ENCODE measurements at places on chromosomes 6 and 20.

DNA sequence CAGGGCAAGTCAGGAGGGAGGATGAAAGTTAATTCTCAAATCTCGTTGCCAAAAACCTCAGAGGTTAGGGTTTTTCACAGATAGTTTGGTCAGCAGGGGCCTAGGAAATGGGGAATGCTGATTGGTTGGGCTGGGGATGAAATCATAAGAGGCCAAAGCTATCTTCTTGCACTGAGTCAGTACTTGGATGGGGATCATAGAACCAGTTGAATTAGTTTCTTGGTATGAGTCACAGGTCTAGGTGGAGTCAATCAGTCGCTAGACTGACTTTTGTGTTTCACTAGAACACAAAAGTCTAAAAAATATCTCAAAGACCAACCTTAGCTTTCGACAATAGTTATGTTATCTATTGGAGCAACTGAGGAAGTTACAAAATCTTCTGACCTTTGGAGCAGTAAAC, 368.5 kb downstream of the TBC1D32 start:
- no peak for DNase-seq

GRCh38 chr6:12605888-12606345, 110.7 kb upstream of the PHACTR1 start:
- peak; percentile 77 for DNase-seq

DNA sequence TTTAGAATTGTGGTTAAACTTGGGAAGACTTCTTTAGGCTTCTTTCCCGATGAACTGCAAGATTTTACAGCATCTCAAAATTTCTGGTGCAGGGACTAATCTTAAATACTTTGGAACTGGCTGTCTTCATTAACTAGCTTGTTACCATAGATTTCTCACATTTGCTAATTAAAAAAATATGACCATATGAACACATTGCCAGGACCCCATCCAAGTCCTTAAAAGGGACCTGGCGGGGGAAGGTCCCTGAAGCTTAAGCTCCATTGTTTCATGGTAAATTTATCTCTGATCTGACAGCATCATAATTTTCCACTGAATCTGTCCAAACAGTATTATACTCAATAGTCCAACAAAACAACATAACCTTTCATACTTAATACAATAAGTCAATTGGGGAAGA, 517.8 kb upstream of the FLRT3 start:
- DNase-seq, result no peak

DNA sequence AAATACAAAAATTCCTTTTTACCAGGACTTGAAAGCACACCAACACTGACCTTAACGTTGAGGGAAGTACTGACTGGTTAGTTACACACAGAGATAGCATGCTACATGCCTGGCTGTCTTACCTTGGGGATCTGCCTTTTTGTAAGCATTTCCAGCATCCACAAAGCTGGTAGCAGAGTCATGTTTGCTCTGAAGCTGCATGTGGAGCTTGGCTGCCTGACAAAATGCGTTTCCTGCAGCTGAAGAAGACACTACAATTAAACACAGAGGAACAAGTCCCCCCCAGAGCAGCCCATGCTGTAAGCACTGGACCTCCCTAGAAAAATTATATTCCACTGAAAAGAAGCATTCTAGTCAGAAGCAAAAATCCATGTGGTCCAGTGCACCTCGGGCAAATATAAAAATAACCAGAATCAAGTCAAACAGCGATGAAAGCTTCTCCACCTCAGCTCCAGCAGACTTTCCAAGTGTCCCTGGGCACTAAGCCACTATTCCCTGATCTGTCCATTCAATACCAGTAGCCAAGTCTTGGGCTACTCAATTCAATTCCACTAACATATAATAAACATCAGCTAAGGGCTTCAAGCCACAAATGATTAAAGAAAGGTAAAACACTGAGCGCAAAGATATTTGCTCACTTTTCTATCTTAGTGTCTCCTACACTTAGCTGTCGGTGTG, 24.2 kb downstream of the NAPB start:
- DNase-seq, result peak; percentile 25

DNA sequence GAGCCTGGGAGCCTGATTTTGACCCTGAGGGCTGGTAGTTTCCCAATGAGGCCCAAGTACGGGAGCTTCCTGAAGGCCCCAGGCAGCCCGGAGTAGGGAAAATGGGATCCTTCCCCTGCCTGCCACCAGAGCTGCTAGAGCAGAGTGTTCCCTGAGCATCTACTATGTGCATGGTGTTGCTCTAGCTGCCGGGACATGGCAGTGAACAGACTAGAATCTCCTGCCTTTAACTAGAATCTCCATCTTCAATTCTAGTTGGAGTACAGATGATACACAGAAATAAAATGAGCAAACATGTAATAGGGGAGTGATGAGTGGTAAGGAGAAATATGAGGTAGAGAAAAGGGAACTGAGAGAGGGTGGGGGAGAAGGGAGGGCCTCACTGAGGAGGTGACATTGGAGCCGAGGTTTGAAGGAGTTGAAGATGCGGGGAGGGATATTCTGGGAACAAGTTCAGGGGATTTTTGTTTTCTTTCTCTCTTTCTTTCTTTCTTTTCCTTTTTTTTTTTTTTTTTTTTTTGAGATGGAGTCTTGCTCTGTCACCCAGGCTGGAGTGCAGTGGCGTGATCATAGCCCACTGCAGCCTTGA, 18.5 kb downstream of the VSTM2L start:
- no peak for DNase-seq

GRCh38 chr20:8395956-8396355, 263.9 kb downstream of the PLCB1 start:
- no peak for DNase-seq

GRCh38 chr20:51886341-51886740, 84.0 kb upstream of the SALL4 start:
- DNase-seq, result no peak

DNA sequence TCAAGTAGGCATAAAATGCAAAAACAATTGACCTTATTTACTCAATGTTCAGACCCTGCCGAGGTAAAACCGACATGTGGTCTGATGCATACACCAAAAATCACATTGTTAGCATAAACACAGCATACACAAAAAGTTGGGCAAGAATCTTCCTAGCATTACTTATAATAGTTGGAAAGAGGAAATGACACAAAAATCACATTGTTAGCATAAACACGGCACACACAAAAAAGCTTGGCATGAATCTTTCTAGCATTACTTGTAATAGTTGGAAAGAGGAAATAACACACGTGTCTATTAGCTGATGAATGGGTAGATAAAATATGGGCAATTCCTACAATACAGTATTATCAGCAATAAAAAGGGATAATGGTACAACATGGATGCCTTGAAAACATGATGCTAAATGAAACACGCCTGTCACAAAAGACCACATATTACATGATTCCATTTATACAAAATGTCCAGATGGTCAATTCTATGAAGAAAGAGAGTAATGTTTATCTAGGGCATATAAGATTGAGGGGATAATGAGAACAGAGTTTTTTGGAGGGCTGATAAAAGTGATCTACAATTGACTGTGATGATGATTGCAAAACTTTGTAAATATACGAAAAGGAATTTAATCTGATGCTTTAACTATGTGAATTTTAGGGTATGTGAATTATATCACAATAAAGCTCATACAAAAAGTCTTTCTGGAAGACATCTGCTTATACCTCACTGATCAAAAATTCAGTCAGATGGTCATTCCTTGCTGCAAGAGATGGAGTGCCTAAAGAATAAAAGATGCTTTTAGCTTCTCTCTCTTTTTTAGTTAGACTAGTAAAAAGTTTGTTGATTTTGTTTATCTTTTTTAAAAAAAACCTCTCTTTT, 1019.5 kb upstream of the CITED2 start:
- DNase-seq, result peak; percentile 57

- DNase-seq, result no peak
Observed at GRCh38 chr6:138419766-138420165, 15.7 kb downstream of the HEBP2 start.

DNA sequence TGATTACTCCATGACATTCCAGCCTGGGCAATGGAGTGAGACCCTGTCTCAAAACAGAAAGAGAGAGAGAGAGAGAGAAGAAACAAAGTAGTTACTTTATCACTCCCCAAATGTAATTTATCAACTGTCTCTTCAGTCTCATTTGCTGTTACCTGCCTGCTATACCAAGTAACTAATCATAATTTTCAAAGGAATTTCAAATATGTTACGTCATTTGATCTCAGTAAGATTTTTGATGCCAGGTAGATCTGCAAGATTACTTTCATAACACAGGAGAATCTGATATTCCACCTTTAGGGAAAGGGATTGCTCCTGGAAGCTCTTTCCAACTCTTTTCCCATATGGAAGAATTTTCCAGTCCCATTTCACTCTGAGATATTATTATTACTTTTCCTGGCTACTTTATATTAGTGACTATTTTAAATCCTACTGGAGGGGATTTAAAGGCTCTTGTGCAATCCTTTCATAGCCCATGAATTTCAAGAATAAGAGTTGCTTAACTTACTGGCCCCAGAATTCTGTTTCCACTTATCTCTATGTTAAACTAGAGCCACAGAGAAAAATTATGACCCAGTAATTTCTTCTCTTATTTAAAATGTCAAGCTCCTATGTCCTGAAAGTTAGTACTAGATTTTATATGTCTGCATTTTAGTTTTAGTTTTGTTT, 390.2 kb upstream of the FLRT3 start:
- DNase-seq, result no peak

DNA sequence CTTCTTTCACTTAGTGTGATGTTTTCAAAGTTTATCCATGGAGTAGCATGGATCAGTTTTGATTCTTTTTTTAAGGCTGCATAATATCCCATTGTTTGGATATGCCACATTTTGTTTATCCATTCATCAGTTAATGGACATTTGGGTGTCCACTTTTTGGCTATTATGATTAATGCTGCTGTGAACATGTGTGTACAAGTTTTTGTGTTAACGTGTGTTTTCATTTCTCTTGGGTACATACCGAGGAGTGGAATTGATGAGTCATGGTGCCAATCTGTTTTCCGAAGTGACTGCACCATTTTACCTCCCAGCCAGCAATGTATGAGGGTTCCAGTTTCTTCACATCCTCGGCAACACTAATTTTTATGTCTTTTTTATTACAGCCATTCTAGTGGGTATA, 78.4 kb upstream of the CCDC28A start:
- peak; percentile 45 for DNase-seq

GRCh38 chr6:101232961-101233360, 160.5 kb upstream of the GRIK2 start:
- no peak for DNase-seq

DNA sequence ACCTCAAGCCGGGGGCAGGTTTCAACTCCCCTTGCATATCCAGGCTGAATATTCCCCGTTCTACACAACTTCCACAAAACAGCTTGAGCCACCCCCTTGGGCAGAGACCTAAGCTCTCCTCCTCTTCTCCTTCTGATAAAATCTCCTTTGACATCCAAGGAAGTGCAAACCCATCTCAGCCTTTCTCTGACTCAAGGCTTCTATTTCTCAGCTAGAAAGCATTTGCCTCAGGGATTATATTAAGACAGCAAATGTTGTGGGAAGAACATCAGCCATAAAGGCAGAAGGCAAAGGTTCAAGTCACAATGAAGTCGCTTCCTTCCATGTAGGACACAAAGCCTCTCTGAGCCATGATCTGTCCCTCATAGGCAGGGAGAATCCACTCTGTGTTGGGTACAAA, 386.6 kb upstream of the ARID1B start:
- DNase-seq, result no peak

- peak; percentile 54 for DNase-seq
Observed at GRCh38 chr6:161048641-161049040, 57.1 kb downstream of the MAP3K4 start.

GRCh38 chr6:138520463-138520862, 21.2 kb upstream of the NHSL1 start:
- DNase-seq, result peak; percentile 56

- no peak for DNase-seq
Observed at GRCh38 chr20:19259141-19259591, 46.7 kb downstream of the SLC24A3 start.
